Naive thymus-derived CD8-positive, alpha-beta T cell (primary cell): ENCODE measurements at places on chromosomes 12 and 14.

DNA sequence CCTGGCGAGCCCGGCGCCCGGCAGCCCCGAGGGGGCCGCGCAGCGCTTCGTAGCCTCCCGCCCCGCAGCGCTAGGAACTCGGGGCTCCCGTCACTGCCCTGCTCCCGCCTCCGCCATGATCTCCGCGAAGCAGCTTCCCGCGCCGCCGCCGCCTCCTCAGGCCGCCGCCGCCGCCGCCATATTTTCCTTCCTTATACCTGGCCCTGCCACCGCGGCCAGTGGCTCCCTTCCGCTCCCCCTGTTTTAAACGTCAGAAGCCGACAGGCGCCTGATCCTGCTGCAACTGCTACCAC, 286 bp downstream of the PPP4R3A start:
- DNase-seq: no peak
- peak overlapping the region; percentile 100 for H3K27ac ChIP-seq
- peaks cover 42% of the 10 kb centered on the region for H3K4me1 ChIP-seq
- H3K4me3 ChIP-seq: peak overlapping the region; percentile 100

DNA sequence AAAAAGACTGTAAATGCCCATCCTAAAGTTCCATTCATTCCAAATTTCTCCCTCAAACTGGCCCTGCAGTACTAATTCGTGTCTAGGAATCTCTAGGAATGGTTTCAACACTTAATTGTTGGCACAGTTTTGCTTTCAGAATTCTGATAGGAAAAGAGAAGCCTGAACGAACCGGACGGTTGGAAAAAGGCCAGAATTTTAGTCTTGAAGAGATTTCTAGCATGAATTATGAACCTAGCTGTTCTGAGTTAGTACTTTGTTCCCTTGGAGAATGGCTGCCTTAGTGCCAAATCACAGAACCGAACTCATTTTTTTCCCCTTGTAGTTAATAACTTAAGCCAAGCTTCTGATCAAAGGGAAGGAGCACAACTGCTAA, 262.6 kb downstream of the ADAMTS20 start:
- no peaks in the 10 kb centered on the region for H3K36me3 ChIP-seq
- DNase-seq: no peak
- no peaks in the 10 kb centered on the region for H3K4me1 ChIP-seq
- no peak overlapping the region for H3K4me3 ChIP-seq
- no peaks in the 10 kb centered on the region for H3K27me3 ChIP-seq

DNA sequence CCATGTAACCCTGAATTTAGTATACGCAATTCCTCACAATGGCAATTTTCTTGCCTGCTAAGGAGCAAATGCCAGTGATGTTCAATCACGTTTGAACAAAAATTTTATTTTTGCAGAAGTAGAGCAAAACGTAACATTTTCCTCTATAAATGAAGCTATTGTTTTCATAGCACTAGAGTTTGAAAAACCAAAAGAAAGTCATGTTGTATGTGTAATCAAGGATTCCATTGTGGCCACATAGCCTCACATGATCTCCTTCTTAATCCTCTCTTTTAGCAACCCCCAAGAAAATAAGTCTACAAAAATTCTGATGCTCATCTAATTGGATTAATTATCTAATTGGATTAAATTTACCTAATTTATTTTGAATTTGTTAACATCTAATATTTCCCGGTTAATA, 1217.4 kb upstream of the FLRT2 start:
- no peak overlapping the region for H3K27ac ChIP-seq
- no peaks in the 10 kb centered on the region for H3K27me3 ChIP-seq
- H3K4me1 ChIP-seq: no peaks in the 10 kb centered on the region

- peak overlapping the region; percentile 9 for H3K4me3 ChIP-seq
- peak overlapping the region; percentile 78 for H3K27ac ChIP-seq
- H3K27me3 ChIP-seq: no peaks in the 10 kb centered on the region
- DNase-seq: no peak
These were observed 48.3 kb downstream of the HNRNPC start for GRCh38 chr14:21220874-21221477.

DNA sequence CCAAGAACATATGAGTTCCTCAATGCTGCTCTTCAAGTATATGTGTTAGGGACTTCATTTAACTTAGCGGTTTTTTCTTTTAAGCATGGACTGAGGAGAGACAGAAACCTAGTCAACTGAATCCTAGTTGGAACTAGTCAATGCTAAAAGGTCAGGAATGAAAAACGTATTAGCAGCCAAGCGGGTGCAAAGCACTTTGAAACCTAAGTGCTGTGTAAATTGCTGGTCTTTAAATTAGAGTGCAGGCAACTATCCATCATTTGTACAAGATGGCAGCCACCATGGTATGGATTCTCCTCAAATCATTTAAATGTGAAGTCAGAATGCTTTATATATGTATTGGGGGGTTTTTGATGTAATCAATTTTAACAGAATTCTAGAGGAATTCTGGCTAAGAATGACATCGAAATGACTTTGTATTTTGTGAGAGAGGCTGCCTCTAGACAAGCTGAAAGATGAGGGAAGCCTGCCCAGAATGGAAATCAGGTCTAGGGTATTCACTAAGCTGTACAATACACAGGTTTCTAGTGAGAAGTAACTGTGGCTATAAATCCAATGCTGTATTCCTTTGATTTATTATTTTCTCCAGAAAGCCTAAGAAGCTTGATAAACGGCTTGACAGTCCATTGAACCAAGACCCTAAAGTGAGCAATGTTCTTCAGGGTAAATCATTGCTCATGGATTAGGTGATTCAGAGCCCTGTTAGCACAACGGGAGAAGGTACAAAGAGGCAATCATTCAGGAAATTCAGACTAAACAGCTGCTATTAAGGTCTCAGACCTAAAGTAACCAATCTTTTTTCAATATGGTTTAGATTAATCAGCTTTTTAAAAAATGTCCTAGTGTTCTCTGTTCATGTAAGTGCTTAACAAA, 198.8 kb downstream of the ANO2 start:
- H3K4me1 ChIP-seq: peaks cover 18% of the 10 kb centered on the region
- H3K27ac ChIP-seq: peak overlapping the region; percentile 49
- H3K36me3 ChIP-seq: no peaks in the 10 kb centered on the region
- H3K4me3 ChIP-seq: no peak overlapping the region
- no peak for DNase-seq

- H3K4me1 ChIP-seq: no peaks in the 10 kb centered on the region
- peaks cover 24% of the 10 kb centered on the region for H3K27me3 ChIP-seq
- no peak overlapping the region for H3K4me3 ChIP-seq
- H3K36me3 ChIP-seq: peaks cover 2% of the 10 kb centered on the region
These were observed 13.6 kb upstream of the MYBPC1 start for GRCh38 chr12:101581190-101581589.

GRCh38 chr14:74407801-74408154, 18.2 kb downstream of the SYNDIG1L start:
- no peaks in the 10 kb centered on the region for H3K36me3 ChIP-seq
- H3K27ac ChIP-seq: no peak overlapping the region
- peaks cover 13% of the 10 kb centered on the region for H3K27me3 ChIP-seq

GRCh38 chr12:123608182-123608581, 6.3 kb downstream of the DDX55 start:
- H3K27ac ChIP-seq: peak overlapping the region; percentile 43
- peaks cover 18% of the 10 kb centered on the region for H3K36me3 ChIP-seq
- no peaks in the 10 kb centered on the region for H3K27me3 ChIP-seq
- no peak for DNase-seq
- no peak overlapping the region for H3K4me3 ChIP-seq

DNA sequence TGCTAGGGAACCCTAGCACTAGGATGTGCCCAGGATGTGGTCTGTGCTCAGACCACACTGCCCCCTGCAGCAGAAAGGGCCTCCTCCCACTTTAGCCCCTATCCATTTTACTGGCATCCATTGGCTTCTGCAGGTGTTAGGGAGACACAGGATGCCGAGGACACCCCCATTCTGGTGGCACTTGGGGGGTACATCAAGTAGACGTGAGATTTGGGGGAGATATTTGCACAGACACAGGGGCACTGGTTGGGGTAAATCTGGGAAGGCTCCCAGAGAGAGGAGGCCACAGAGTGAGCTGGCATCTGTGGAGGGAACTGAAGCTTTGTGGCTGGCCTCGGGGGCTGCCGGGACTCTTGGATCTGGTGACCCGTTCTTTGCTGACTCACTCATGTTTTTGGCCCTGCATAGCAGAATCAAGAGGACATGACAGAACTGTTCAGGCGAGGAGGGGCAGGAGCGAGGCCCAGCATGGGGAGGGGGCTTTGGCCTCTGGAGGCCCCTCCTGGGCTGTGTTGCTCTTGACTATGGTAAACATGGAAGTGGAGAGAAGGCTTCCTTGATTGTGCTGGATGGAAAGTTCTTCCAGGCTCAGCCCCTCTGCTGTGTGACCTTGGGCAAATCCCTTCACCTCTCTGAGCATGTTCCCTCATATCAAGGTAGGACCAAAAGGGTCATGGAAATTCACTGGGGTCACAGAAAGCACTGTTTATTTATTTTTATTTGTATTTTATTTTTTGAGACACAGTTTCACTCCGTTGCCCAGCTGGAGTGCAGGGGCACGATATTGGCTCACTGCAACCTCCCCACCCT, 1.8 kb downstream of the PLBD2 start:
- no peak for DNase-seq
- H3K27me3 ChIP-seq: no peaks in the 10 kb centered on the region
- peak overlapping the region; percentile 73 for H3K27ac ChIP-seq
- peaks cover 12% of the 10 kb centered on the region for H3K36me3 ChIP-seq
- peaks cover 23% of the 10 kb centered on the region for H3K4me1 ChIP-seq

- no peak overlapping the region for H3K27ac ChIP-seq
- DNase-seq: no peak
- no peak overlapping the region for H3K4me3 ChIP-seq
These were observed 183.8 kb upstream of the GSC start for GRCh38 chr14:94953541-94954260.

DNA sequence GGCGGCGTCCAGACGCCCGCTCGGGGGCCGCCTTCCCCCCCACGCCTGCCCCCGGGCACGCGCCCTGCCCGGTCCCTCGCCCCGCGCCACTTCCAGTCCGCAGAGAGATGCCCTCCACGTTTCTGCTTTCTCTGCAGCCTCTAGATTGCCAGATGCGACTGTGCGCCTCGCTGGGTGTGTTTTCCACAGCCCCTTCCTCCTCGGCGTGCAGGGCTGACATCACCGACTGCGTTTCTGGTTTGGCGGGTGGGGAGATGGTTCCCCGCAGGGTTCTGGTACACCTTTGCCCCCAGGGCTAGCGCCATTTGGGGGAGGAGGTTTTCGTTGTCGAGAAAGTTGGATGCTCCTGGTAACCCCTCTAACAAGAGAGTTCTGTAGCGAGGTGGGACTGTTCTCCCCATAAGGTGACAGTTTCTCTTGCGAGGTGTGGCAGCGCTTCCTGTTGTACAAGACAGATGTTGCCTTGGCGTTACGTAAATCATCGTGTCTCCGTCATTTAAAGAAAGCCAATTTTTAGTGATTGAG, 1.5 kb downstream of the CALM1 start:
- H3K36me3 ChIP-seq: peaks cover 49% of the 10 kb centered on the region
- DNase-seq: peak; percentile 45
- H3K27me3 ChIP-seq: no peaks in the 10 kb centered on the region

DNA sequence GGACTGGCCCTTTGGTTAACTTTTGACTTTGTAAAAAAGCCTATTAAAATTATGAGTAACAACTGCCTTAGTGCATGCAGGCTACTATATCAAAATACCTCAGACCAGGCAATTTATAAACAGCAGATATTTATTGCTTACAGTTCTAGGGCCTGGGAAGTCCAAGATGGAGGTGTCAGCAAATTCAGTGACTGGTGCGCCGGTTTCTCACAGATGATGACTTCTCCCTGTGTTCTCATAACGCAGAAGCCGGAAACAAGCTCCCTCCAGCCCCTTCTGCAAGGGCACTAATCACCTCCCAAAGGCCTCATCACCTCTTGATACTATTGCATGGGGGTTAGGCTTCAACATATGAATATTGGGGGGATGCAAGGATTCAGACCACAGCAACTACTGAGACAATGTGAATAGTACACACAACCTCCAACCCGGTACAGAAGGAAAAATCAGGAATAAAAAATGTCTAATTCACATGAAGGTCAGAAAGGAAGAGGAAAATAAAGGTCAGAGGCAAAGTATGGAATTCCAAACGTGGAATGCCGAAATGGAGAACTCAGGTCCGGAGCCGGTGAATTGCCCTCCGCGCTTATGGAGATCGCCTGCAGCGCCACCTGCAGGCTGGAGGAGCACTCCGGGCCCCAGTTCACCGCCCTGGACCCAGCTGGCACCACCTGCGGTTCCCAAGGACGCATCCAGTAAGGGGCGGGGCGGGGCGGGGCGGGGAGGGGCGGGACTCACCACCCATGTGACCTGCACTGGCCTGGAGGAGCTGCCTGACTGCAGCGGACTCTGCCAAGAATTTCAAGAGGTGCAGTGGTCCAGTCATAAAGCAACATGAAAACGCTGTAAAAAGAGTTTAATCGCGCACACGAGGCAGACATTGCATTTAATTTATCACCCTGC, 203.4 kb downstream of the KIF26A start:
- no peaks in the 10 kb centered on the region for H3K4me1 ChIP-seq
- H3K36me3 ChIP-seq: peaks cover 15% of the 10 kb centered on the region
- no peak overlapping the region for H3K4me3 ChIP-seq
- peaks cover 2% of the 10 kb centered on the region for H3K27me3 ChIP-seq

GRCh38 chr12:95742586-95742985, 48.0 kb downstream of the NTN4 start:
- H3K4me1 ChIP-seq: no peaks in the 10 kb centered on the region
- peaks cover 14% of the 10 kb centered on the region for H3K27me3 ChIP-seq
- H3K4me3 ChIP-seq: no peak overlapping the region
- peaks cover 2% of the 10 kb centered on the region for H3K36me3 ChIP-seq
- no peak for DNase-seq

DNA sequence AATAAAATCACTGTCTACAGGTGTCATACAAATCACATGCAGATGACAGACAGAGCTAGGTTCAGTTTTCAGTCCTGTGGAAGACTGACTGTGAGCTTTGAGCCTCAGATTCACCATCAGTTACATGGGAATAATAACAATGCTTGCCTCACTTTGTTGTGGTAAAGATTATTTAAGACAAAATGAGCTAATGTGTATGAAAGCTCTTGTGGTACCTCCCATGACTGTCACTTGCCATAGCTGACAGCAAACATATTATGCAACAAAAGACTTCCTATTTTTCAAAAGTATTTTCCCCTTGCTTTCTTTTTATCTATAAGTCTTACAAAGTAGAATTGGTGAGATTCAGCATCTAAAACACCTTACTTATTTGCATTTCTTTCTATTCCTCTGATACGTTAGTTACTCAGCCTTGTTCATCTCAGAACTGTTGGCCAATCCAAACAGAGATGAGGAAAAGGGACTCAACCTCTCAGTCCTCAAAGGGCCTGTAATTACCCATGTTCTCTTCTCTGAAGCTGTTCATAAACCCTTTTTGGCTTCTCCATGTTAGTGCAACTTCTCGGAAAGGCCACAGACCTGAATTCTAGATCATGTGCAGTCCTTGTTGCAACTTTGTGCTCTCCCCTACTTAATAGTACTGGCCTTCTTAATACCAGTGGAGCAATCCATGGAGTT, 8.8 kb upstream of the DDHD1 start:
- H3K4me3 ChIP-seq: no peak overlapping the region
- H3K27ac ChIP-seq: no peak overlapping the region
- no peak for DNase-seq
- peaks cover 7% of the 10 kb centered on the region for H3K4me1 ChIP-seq
- H3K36me3 ChIP-seq: no peaks in the 10 kb centered on the region

GRCh38 chr12:90124914-90125313, 416.3 kb upstream of the ATP2B1 start:
- peaks cover 16% of the 10 kb centered on the region for H3K36me3 ChIP-seq
- H3K4me1 ChIP-seq: no peaks in the 10 kb centered on the region
- no peak overlapping the region for H3K27ac ChIP-seq
- peaks cover 6% of the 10 kb centered on the region for H3K27me3 ChIP-seq

GRCh38 chr14:77475432-77476115, 17.7 kb downstream of the AHSA1 start:
- no peaks in the 10 kb centered on the region for H3K4me1 ChIP-seq
- no peak for DNase-seq
- no peak overlapping the region for H3K27ac ChIP-seq
- no peak overlapping the region for H3K4me3 ChIP-seq
- peaks cover 9% of the 10 kb centered on the region for H3K27me3 ChIP-seq

GRCh38 chr14:93745603-93746273, 42.5 kb downstream of the PRIMA1 start:
- H3K27me3 ChIP-seq: peaks cover 1% of the 10 kb centered on the region
- no peaks in the 10 kb centered on the region for H3K36me3 ChIP-seq
- DNase-seq: no peak
- no peak overlapping the region for H3K27ac ChIP-seq
